ENCODE measurements at places on chromosomes 5 and 9.

DNA sequence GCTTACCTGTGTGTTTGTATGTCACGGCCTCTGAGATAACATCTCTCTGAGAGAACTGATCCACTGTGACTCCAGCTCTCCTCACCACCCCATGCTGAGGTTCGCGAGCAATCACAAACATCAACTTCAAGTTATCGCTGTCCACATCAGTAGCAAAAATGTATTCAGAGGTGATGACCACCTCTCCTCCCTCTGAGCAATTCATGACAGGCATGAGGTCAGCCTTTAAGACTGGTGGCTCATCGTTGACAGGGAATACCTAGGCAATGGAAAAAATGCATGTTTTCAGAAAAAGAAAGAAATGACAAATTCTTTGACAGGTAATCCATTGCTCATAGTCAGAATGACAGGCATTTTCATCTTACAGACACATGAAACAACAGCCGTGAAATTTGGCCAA is 90.3 kb upstream of the CER1 start:
- no peaks in the 10 kb centered on the region for H3K36me3 ChIP-seq
- DNase-seq, result no peak
- H3K27me3 ChIP-seq, result no peaks in the 10 kb centered on the region
- H3K4me1 ChIP-seq, result no peaks in the 10 kb centered on the region

DNA sequence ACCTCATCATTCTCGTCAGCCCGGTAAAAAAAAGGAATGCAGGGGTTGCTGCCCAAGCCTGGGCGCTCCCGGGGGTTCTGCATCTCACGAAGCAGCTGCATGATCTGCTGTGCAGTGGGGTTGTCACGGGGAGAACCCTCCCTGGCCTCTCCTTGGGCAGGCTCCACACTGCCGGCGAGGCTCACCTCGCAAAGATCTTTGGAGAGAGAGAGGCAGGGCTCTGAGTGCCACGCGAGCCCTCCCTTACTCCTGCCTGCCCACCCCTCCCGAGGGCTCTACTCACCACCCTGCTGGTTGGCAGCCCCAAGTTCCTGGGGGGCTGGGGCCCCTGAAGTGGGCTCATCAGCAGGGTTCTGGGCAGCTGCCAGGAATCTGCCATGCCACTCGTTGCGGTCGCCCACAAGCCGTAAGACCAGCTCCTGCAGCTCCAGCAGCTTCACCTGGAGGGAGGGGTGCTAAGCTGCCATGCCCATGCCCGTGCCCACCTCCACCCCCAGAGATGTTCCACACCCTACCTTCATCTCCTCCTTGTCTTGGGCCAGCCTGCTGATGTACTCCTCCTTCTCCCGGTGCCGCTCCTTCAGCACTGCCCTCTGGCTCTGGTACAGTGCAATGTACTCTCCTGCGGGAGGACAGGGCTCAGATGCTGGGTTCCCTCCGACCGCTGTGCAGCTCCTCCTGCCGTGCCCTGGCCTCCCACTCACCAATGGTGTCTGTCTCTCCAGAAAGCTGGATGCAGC is 18.6 kb downstream of the GOLGA2 start:
- H3K27ac ChIP-seq, result no peak overlapping the region
- H3K4me3 ChIP-seq, result no peak overlapping the region
- H3K4me1 ChIP-seq, result no peaks in the 10 kb centered on the region

GRCh38 chr5:9279774-9280173 is 266.1 kb downstream of the SEMA5A start:
- no peak overlapping the region for H3K27ac ChIP-seq
- DNase-seq, result no peak
- H3K4me3 ChIP-seq, result no peak overlapping the region
- H3K4me1 ChIP-seq, result no peaks in the 10 kb centered on the region
- H3K36me3 ChIP-seq, result no peaks in the 10 kb centered on the region

GRCh38 chr5:94793113-94793815 is 174.8 kb downstream of the SLF1 start:
- H3K4me3 ChIP-seq, result no peak overlapping the region
- no peaks in the 10 kb centered on the region for H3K36me3 ChIP-seq
- DNase-seq, result no peak
- peak overlapping the region; percentile 78 for H3K27ac ChIP-seq

DNA sequence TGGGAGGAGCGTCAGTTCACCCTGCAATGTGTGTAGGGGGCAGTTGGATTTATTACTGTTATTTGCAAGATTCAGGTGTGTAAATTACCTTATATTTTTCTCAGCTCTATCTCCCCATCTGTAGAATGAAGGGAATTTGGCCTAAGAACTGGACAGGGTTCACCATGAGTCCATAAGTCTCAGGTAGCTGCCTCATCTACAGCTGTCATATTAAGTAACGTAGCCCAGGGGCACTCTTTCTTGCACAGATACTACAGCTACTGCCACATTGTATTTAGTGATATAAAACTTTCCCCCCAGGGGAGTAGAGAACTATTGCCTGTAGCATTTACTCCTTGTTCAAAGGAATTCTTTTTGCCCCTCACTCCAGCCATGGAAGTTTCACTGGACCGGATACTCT is 301.4 kb upstream of the ZNF608 start:
- no peaks in the 10 kb centered on the region for H3K36me3 ChIP-seq
- H3K27ac ChIP-seq, result no peak overlapping the region
- H3K4me3 ChIP-seq, result no peak overlapping the region
- no peak for DNase-seq
- H3K4me1 ChIP-seq, result no peaks in the 10 kb centered on the region

DNA sequence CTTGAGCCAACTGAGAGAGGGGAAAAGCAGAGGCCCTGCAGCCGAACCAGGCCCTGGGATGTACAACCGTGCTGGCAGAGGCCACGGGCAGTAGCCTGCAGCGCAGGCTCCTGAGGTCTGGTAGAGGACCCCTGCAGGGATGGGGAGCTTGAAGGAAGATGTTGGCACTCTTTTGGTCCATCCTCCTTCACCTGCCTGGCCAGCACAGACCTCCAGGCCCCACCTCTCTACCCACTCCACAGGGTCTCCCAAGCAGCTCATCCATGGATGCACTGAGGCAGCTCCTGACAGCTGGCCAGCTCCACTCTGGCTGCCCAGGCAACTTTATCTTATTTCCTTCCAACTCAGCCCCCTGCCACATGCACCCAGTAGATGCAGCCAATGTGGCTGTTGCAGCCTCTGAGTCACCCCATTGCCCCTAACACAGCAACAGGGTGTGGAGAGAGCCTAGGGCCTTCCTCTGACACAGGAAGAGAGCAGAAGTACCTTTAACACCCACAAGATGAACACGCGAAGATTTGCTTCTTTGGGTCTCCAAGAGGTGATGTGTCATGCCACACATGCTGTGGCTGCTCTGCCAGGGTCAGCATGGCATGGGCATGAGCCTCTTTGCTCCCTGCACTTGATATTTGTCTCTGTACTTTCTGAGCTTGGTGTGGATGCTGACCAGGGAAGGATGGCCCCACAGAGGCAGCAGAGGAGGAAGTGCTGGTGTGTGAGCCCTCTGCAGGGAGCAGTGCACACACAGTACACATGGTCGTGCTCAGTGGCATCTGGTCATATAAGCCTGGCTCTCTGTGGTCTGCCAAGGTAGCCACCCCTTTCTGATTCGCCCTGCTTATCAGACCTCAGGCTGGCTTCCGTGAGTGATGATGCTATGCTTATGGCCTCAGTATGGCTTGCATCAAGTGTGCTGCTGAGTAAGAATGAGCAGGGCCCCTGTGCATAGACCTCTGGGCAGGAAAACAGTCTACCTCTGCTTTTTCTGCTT is 117.2 kb downstream of the NRG2 start:
- no peaks in the 10 kb centered on the region for H3K36me3 ChIP-seq
- peaks cover 18% of the 10 kb centered on the region for H3K27me3 ChIP-seq
- peak overlapping the region; percentile 48 for H3K27ac ChIP-seq
- H3K4me1 ChIP-seq, result peaks cover 23% of the 10 kb centered on the region

DNA sequence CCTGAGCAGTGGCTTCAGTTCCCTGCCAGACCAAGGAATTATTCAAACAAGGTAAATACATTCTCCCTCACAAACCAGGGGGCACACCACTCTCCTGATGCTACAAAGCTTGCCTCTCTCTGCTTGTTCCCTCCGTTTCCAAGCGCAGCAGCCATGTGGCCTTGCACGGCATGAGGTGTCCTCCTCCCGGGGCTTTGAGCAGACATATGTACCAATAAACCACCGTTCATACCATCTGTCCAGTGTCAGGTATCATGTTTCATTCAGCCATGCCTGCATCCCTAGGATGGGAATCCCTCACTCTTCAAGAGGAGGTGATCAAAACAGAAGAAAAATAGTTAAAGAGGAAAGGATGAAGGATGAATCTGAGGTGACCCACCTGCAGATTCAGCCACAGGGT is 282.7 kb downstream of the ENC1 start:
- H3K4me3 ChIP-seq, result no peak overlapping the region
- no peaks in the 10 kb centered on the region for H3K36me3 ChIP-seq
- H3K27ac ChIP-seq, result no peak overlapping the region
- DNase-seq, result no peak
- peaks cover 5% of the 10 kb centered on the region for H3K27me3 ChIP-seq
- H3K4me1 ChIP-seq, result no peaks in the 10 kb centered on the region

- H3K27me3 ChIP-seq, result peaks cover 5% of the 10 kb centered on the region
- H3K36me3 ChIP-seq, result no peaks in the 10 kb centered on the region
- H3K4me1 ChIP-seq, result no peaks in the 10 kb centered on the region
- H3K27ac ChIP-seq, result no peak overlapping the region
- no peak overlapping the region for H3K4me3 ChIP-seq
- no peak for DNase-seq
Measured at GRCh38 chr9:90029996-90030395, 425.2 kb downstream of the GADD45G start.

DNA sequence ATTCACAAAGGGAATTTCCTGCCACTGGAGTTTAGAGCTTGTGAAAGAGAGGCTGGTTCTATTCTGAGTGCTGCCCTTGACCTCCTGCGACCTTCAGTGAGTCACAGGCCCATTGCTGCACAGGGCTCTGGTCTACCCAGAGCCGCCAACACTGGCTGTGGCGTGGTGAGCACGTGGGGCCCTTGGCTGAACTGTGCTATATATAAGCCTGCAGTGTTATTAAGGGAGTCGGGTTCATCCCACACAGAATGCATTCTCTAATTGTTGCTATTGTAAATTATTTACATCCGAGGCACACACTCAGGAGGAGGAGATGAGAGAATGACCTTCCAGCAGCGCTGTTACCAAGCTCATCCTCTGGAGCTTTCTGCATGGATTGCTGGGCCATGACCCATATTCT is 47.1 kb downstream of the BRINP1 start:
- H3K4me1 ChIP-seq, result no peaks in the 10 kb centered on the region
- no peak overlapping the region for H3K4me3 ChIP-seq
- peaks cover 2% of the 10 kb centered on the region for H3K27me3 ChIP-seq
- H3K27ac ChIP-seq, result no peak overlapping the region
- no peaks in the 10 kb centered on the region for H3K36me3 ChIP-seq
- no peak for DNase-seq

- DNase-seq, result no peak
- H3K27me3 ChIP-seq, result no peaks in the 10 kb centered on the region
- no peak overlapping the region for H3K4me3 ChIP-seq
Measured at GRCh38 chr5:12272389-12272788, 368.1 kb upstream of the CTNND2 start.

- no peak overlapping the region for H3K4me3 ChIP-seq
- no peak overlapping the region for H3K27ac ChIP-seq
- H3K27me3 ChIP-seq, result peaks cover 43% of the 10 kb centered on the region
- no peaks in the 10 kb centered on the region for H3K4me1 ChIP-seq
Measured at GRCh38 chr5:138716456-138716924, 36.7 kb upstream of the CTNNA1 start.

DNA sequence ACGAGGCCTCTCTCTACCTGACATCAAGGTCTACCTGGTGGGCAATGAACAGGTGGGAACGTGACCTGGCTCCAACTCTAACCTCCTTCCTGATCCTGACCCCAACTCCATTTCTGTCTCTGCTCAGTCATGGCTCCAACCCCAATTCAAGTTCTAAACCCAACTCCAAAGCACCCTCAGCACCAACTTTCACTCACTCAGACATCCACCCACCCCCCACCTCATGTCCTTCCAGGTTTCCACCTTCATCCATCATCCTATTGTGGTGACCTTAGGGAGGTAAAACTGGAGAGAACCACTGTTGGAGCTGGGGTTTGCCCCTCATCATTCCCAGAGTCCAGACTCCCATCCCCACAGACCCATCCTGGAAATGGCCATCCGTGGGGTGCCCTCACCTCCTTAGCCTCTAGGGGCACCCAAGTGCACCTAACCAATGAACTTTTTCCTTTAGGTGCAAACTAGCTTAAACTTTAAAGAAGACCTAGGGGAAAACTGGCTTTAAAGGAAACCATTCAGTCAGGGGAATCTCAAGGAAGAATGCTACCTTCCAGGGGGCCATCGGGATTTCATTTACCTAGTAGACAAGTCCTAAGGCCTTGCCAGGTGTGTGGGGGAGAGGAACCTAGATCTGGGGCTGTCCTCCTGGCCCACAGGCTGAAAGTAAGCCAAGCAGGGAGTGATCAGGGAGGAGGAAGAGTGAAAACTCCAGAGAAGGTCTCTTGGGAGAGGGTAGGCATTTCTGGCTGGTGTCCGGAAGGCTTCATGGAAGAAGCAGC is 11.3 kb downstream of the RGS14 start:
- H3K36me3 ChIP-seq, result peaks cover 83% of the 10 kb centered on the region
- H3K4me3 ChIP-seq, result no peak overlapping the region
- no peak overlapping the region for H3K27ac ChIP-seq
- peak; percentile 13 for DNase-seq
- peaks cover 34% of the 10 kb centered on the region for H3K4me1 ChIP-seq

DNA sequence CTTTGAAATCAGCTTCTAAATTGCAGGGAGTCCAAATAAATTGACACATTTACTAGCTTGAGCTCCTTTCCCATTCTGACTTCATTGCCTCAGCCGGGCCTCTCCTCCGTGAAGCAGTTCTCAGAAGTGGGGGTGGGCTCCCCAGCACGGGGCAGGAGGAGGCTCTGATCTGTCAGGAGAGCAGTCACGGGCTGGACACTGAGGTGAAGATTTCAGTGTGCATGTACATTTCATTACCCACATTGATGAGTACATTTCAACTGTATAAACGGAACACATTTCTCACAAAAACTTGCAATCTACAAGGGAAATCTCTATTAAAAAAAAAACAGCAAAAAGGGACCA is 195.9 kb downstream of the SEMA6A start:
- no peaks in the 10 kb centered on the region for H3K27me3 ChIP-seq
- DNase-seq, result no peak
- H3K4me1 ChIP-seq, result no peaks in the 10 kb centered on the region
- H3K27ac ChIP-seq, result no peak overlapping the region
- H3K36me3 ChIP-seq, result no peaks in the 10 kb centered on the region

DNA sequence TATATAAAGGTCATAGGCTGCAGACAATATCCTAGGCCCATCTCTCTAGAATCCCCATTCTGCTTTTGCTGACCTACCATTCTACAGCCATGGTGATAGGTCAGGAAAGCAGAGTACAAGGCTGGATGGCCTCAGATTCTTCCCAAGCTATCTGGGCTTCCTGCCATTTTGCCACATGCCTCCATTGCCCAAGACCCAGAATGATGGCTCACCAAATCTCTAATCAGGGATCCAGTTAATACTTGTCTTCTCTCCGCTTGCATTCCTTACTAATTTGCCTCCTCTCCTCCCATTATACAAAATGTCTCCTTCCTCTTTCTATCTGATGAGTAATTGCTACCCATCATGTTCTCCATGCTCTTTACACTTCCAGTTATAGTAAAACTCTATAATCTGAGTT is 22.7 kb upstream of the NDUFS4 start:
- no peaks in the 10 kb centered on the region for H3K36me3 ChIP-seq
- no peaks in the 10 kb centered on the region for H3K27me3 ChIP-seq
- H3K4me3 ChIP-seq, result no peak overlapping the region
- DNase-seq, result no peak
- no peaks in the 10 kb centered on the region for H3K4me1 ChIP-seq

- H3K27me3 ChIP-seq, result peaks cover 49% of the 10 kb centered on the region
- H3K36me3 ChIP-seq, result no peaks in the 10 kb centered on the region
- no peak for DNase-seq
Measured at GRCh38 chr9:121551985-121552753, 52.5 kb upstream of the GGTA1 start.

All from T-cell (primary cell).